Skin of body (tissue), 3 donors: ENCODE measurements at places on chromosomes 1 and 21. TPM values are rescaled to one million over a fixed set of nuclear protein-coding genes. Genes with fewer than 3 reads are reported as not detected.

The CLCA4 gene
- 1.8 TPM for total RNA-seq

The CYP2J2 gene
- total RNA-seq, result 10.1 TPM

The GUCA2A gene
- not detected for total RNA-seq

The C1orf21 gene
- total RNA-seq, result 20.4 TPM

The ACTN2 gene
- 111 TPM for total RNA-seq

The KCNQ4 gene
- 1.8 TPM for total RNA-seq

DNA sequence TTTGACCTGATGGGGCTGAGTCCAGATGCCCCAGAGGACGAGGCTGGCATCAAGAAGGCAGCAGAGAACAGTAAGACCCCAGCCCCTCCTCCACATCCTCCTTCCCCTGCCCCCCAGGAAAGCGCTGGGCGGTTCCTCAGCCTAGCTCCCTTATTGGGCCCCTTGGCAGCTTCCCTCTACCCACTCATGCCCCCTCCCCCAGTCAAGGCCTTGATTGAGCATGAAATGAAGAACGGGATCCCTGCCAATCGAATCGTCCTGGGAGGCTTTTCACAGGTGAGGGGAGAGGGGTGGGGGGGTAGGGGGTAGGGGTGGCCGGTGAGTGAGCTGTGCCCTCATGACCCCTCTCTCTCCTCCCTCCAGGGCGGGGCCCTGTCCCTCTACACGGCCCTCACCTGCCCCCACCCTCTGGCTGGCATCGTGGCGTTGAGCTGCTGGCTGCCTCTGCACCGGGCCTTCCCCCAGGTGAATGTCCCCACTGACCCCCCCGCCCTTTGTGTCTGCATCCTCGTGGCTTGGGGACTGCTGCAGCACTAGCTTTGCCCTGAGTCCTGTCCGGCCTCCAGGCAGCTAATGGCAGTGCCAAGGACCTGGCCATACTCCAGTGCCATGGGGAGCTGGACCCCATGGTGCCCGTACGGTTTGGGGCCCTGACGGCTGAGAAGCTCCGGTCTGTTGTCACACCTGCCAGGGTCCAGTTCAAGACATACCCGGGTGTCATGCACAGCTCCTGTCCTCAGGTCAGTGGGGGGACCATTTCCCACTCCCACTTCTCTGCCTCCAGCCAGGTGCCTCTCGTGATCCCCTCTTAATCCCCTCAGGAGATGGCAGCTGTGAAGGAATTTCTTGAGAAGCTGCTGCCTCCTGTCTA, 3.2 kb downstream of the LYPLA2 start:
- DNase-seq, result no peak

GRCh38 chr1:53079251-53079650, 17.2 kb downstream of the PODN start:
- DNase-seq, result no peak

GRCh38 chr21:29033871-29034270, 9.4 kb downstream of the USP16 start:
- DNase-seq, result no peak

DNA sequence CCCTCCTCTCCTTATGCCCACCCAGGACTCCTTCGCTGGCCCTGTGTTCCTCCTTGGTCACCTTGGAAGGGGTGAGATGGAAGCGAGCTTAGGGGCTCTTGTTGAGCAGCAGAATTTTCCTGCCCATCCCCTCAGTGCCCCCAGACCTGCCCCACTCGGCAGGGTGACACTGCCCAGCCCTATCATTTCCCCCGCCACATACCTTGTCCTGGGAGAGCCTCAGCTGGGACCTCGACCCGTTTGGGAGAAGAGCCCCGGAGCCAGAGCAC, 1.4 kb upstream of the FNDC5 start:
- DNase-seq, result no peak

DNA sequence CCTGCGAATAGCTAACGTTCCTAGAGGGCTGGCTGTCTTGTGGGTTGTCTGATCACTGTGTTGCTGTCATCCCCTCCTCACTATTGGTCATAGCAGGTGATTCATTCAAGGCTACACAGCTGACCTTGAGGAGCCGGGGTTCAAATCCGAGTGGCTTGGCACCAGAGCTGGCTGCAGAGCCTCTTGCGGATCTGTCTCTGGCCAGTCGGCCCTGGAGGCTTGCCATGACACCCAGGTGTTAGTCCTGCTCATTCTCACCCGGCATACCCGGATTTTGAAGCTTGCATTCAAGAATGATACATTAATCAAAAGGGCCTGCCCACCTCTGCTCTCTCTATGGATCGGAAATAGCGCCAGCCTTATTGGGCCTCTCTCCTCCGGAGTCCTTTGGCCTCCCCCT, 110.4 kb downstream of the DHRS3 start:
- DNase-seq, result no peak

GRCh38 chr1:109539676-109540075, at the start of gene GPR61:
Gene GPR61, plus strand, starts transcription at chr1:109539872. Its CDS starts 3,151 bp downstream, at chr1:109543023.
- no peak for DNase-seq

- DNase-seq, result no peak
Observed at GRCh38 chr1:82710091-82710490, 909.4 kb downstream of the ADGRL2 start.

DNA sequence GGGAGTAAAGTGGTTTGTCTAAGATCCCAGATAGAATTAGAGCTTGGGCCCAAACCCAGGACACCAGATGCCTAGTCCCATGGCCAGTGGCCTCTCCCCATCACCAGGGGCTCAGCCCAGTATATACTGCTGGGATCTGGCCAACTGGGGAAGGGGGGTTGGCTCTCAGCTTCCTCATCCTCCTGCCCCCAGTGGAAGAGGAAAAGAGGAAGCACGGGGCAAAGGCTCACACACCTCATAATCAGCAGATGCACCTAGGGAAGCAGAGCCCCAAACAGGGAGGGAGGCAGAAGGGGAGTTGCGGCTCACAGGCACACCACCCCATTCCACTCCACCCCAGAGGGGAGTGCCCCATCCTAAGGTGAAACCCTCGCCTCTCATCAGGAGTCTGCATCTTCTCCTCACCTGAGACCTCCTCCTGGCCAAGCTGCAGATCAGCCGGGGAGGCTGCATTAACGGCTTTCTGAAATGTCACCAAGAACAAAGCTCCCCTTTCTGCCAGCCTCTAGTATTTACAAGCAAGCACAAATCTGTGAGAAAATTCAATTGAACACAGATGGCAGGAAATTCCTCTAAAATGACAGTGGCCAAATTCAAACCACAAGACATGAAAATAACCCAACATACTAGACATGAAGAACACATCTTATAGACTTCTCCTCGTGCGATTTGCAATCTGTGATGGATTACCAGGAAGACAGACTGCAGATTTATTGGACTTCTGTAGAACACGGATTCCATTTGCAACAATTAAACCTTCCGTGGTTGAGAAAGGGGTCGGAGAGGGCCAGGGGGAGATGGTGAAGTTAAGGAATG, 82.8 kb downstream of the GLIS1 start:
- peak; percentile 95 for DNase-seq

DNA sequence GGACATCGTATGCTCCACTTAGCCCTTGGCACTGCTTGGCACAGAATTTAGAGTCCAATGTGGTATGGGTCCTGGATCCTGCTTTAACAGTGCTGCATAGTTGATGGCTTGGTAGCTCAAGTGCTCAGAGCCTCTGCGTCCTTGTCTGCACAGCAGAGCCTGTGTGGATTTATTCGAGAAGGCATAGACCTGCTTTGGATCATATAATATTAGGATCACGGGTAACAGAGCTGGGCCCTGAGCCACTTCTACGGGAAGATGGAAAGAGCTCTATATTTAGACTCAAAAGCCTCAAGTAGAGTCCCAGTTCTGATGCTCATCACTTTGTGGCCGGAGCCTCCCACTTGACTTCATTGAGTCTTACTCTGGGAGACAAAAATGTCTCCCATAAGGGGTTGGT, 164.4 kb upstream of the EDN2 start:
- no peak for DNase-seq
